Urothelium cell line (cell line): ENCODE measurements at places on chromosomes 2 and 18.
A peak's percentile ranks its signal among the peaks of the same experiment; 100 is the strongest.

DNA sequence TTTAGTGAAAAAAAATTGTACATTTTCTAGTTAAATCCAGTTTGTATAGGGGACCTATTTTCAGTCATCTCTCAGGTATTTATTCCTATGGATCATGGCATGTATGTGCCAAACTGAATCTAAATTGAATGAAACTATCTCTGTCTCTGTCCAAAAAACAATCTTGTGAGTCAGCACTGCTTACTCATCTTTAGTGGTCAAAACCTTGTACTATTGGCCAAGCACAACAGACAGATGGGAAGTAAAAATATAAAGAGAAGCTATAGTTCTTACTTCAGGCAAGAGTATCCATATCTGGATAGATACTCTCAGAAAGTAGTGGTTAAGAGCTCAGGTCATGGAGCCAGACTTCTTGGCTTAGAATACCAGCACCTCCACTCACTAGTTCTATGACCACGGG, 76.0 kb upstream of the KLHL14 start:
- no peak for DNase-seq

GRCh38 chr2:224162122-224162521, 123.0 kb upstream of the SERPINE2 start:
- no peak for DNase-seq

DNA sequence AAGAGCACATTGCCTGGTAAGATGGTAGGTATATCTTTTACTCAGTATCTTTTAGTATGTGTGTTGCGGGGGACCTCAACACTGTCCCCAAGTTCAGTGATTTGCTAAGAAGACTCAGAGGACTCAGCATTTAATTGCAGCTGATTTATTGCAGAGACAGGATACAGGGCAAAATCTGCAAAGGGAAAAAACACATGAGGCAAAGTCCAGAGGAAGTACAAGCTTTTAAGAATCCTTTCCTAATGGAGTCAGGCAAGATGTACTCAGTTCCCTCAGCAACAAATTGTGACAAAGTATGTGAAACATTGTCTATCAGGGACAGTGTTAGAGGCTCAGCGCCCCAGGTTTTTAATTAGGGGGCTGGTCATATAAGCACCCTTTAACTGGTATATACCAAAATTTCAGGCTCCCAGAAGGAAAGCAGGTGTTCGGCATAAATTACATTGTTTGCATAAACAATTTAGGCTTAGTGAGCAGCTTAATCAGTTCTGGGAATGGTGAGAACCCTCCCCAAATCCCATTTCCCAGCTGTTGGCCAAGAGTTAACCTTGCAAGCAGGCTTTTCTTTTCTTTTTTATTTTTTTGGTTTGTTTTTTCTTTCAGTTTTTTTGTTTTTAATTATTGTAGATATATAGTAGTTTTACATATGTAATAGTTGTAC, 41.7 kb downstream of the RAB3GAP1 start:
- no peak for DNase-seq

- no peak for DNase-seq
These were observed 210.6 kb downstream of the TFCP2L1 start for GRCh38 chr2:121074293-121074932.

GRCh38 chr2:222257645-222258044, 41.2 kb downstream of the PAX3 start:
- no peak for DNase-seq

- no peak for DNase-seq
These were observed 22.3 kb upstream of the ITM2C start for GRCh38 chr2:230842473-230842872.

- no peak for DNase-seq
These were observed 370.8 kb upstream of the NT5C1B start for GRCh38 chr2:18959952-18960717.

DNA sequence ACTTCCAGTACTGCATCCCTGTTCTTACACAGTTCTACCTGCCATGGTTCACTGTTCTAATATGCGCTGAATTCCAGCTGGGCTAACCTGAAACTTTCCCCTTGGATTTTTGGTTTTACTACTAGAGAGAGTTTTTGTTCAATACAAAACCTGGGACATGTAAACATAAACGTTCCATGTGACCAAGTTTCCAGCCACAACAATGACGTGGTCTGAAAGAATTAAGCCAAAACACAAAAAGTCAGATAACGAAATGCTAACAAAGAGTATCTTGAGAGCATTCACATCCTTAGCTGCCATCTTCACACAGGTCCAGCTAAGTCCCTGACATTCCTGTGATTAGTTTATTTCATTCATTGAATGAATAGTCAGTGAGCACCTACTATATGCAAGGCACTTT, 467.0 kb upstream of the PKDCC start:
- DNase-seq, result no peak

DNA sequence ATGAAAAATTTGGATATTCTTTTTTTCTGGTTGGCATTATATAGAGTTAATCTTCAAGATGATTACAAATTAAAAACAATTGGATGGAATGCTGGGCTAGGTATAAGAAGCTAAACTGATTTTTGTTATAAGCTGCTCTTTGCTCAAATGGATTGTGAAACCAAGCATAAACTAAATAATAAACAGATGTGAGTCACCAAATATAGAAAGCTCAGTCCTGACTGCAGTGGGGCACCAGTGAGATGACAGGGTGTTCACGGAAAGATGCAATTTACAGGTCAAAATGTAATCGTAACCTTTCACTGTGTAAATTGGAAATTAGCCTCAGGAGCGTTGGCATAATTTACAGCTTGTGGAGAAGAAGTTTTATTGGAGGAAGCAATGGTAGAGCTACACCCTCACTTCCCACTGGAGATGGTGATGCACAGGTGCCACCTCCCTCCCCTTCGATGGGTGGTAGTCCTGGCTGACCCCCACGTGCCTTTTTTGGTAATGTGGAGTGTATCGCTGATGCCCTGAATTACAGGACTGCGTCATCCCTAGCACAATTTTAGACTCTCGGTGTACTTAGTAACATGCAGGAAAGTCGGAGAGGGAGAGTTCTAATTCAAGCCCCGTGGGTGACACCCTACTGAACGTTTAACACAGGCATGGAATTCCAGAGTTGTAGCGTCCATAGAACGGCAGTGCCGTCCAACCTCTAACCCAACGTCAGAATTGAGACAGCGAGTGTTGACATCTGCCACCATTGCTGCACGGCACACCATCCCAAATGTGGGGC, 73.9 kb upstream of the NFATC1 start:
- DNase-seq, result no peak

GRCh38 chr2:3598197-3598910, 3.4 kb downstream of the COLEC11 start:
- DNase-seq, result no peak

DNA sequence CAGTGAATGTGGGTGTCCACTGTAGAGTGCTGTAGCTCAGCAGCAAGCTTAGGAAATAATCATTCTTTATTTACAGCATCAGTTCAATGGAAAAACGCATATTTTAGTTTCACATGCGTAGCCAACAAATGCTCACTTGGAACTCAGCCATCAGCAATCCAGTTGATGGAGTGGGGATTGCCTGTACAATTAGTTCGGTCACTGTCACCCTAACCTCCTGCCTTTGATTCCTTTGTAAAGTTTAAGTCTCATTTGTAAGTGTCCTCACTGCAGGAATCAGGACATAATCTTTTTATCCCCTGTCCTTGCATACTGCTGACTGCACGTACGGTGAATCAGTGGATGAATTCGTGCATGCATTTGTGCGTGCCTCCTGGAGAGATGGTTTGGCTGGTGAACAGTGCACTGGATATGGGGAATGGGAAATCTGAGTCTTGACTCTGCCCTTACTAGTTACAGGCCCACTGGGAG, 55.9 kb downstream of the RAB31 start:
- no peak for DNase-seq

GRCh38 chr2:240951045-240951594, 45.0 kb downstream of the CROCC2 start:
- DNase-seq, result no peak

DNA sequence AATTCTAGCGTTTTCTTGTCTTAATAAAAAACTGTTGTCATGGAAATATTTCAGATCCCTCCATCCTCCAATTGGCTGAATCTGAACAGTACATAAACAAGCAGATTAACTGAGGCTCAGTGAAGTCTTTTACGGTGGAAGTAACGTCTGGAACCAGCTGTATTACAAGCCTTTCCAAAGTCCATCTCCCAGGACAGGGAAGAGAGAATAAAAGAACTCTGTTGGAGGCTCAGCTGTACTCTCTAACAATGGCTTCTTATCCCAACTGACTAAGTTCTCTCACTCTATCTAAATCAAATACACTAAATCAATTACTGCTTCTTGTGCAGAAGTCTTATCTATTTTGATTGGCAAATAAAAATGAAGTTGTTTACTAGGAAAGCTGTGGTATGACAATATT, 19.9 kb upstream of the NEDD4L start:
- DNase-seq, result no peak

DNA sequence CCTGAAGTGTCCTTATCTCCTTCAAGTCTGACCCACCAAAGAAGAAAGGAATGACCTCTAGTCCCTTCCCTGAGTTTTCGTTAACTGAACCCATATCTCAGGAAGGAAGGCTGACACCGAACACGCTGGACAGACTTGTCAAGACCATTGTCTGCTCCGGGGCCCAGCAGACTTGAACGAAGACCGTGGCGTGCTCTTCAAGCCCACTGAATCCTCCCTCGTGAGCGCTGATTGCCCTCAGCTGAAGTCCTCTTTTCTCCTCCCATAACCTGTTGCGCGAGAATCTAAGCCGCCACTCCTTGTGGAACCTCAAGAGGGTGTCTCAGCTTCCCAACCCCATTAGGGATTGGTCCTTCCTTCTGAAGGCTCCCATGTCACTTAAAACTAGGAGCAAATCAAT, 634 bp upstream of the CNDP1 start:
- DNase-seq, result no peak

- DNase-seq, result no peak
These were observed 43.4 kb downstream of the CCDC102B start for GRCh38 chr18:68841301-68841700.

DNA sequence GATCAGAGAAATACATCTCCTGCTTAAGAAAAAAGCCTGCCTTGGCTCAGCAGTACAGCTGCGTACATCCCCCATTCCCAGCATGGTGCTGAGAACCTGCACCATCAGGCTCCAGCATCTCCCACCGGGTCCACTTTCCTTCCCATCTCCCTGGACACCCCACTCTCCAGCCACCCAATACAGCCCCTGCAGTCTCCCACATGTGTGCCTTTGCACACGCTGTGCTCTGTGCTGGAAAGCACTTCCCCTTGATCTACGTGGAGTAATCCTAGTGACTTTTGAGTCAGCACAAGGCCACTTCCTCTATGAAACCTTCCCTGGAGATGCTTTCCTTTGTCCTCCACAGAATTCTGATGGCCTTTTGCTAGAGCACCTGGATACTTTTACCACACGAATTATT, 17.0 kb downstream of the STAT1 start:
- DNase-seq, result no peak

- no peak for DNase-seq
These were observed 12.3 kb upstream of the SLC14A2 start for GRCh38 chr18:45602926-45603325.

DNA sequence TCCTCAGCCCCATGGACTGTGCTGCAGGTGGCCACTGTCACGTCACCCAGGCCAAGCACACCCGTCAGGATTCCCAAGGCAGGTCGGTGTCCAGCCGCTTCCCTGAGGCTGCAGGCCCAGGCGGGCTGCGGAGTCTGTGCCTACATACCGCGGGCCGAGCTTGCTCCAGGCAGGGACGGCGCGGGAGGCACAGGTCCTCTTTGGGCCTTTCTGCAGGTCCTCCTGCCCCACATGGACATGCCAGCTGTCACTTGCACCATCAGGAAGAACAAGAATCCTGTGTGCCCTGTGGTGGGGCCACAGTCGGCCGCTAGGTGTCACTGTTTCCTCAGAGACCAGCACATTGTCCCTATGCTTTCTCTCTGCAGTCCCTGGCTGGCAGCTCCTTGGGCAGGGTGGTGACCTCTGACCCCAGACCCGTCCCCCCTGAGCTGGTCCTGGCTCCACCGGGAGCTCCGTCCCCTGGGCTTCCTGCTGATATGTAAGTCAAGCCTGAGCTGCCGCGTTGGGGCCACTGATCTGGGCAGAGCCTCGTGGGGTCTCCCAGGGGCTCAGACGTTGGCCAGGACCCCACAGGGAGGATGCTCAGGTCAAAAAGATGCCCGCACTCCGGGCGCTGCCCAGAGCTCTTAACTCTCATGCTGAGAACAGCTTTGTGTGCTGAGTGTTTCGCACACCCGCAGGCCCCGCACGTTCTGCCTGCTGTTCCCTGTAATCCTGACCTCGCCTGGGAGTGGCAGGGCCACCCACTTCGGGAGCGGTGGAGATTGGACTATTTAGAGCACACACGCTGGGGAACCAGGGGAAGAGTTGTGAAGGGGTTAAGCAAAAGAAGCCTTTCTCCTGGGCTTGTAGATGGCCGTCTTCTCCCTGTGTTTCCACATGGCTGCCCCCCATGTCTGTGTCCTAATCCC, 17.3 kb upstream of the AGXT start:
- DNase-seq, result peak; percentile 87

DNA sequence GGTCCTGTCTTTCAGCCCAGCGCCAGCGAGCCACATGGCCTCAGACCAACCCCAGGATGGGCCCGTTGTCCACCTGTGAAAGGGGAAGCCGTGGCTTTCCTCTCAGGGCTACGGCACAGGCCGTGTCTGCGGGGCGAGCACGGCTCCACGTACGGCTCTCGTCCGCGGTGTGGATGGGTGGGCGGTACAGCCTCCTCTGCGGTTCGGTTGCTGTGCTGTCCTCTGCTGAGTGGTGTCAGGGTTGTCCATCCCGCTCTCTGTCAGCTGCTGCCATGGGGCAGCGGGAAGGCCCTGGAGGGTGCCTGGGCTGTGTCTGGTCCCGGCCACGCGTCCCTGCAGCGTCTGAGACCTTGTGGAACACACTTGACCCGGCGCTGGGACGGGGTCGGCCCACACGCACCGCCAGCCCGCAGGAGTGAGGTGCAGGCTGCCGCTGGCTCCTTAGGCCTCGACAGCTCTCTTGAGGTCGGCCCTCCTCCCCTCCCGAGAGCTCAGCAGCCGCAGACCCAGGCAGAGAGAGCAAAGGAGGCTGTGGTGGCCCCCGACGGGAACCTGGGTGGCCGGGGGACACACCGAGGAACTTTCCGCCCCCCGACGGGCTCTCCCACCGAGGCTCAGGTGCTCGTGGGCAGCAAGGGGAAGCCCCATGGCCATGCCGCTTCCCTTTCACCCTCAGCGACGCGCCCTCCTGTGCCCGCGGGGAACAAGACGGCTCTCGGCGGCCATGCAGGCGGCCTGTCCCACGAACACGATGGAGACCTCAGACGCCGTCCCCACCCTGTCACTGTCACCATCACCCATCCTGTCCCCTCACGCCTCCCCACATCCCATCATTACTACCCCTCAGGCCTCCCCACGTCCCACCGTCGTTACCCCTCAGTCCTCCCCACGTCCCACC, 128.7 kb downstream of the NFATC1 start:
- no peak for DNase-seq

DNA sequence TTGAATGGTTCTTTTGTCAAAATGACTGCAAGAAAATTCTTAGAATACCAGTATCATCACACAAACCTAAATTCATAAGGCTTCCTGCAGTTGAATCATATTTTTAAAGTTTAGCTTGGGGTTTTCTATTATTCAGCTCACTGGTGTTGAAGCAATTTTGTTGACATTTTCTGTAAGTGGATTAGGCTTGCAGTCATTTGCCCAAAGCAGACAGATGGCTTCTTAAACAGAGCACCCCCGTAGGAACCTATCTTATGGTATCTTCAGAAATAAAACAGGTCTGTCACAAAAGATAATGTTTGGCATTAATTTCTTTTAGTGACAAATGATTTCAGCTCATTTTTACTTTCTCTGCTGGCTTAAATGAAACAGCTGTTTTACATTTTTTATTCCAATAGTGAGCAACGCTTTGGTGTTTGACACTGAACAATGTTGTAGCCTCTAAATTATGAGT, 331.1 kb downstream of the PLCL1 start:
- DNase-seq, result no peak
